ENCODE measurements at places on chromosomes 6 and 20.

DNA sequence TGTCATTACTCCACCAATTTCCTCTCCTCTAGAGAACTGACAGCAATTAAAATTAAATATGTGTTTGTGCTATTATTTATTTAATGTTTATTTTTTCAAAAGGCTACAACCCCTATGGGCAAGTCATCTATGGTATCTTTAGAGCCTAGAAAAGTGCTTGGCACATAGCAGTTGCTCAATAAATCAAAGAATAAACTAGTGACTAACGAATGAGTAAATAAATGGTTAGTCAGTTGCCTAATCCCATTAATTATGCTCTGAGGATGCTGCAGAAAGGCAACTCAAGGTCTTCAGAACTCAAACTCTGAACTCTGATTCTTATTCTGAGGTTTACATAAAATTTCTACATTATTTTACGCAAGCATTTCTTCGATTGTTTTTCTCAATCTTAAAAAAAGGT is 193.0 kb upstream of the TSHZ2 start:
- no peak for DNase-seq

GRCh38 chr6:56758553-56758952 is 115.9 kb upstream of the DST start:
- DNase-seq = no peak

GRCh38 chr20:8969146-8969583 is 99.7 kb upstream of the PLCB4 start:
- no peak for DNase-seq

DNA sequence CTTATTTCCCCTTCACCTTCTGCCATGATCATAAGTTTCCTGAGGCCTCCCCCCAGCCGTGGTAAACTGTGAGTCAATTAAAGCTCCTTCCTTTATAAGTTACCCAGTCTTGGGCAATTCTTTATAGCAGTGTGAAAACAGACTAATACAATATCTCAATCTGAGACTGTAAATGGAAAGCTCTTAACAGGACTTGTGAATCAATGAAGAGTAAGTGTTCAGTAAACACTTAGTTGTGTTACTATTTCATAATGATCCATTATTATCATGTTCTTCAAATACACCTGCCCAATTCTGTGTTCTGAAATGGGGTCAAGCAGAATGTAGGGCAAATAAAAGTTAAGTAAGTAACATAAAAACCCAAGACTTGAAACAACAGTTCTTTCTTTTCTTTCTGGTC is 266.2 kb downstream of the TENT5A start:
- no peak for DNase-seq

- DNase-seq = no peak
Observed at GRCh38 chr6:139109558-139109957, 25.3 kb upstream of the HECA start.

GRCh38 chr6:132513831-132514545 is 1.1 kb upstream of the STX7 start:
- no peak for DNase-seq

DNA sequence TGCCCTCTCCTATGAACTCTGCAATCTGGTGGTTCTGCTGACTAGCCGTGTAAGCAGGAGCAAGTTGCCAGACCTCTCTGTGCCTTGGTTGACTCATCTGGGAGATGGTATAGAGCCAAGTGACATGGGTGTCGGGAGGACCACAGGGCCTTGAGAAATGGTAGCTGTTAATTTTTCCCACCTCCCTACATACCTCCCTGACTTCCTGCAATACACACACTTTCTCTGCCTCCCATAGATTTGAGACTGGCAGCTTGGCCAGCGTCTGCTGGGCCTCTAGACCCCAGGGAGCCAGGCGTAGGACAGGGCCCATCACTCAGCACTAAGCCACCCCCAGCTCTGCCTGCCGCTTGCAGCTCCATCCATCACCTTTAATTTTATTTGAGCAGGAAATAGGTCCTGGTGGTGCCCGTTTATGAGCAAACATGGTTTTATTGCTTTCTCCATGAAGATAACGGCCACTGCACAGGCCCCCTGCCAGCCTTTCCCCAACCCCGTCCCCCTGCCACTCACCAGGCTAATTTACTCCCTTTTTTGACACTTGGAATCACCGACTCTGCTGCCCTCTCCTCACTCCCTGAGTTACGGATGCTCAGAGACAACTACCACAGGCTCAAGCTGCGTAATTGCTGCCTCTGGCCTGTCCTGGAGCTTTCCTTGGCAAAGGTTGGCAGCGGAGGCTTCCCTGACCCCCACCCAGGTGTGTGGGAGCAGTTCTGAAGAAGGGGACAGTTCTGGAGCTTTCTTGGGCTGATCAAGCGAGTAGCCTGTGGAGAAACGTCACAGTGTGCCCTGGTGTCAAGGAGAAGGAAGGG is 11.1 kb downstream of the GLP1R start:
- no peak for DNase-seq

DNA sequence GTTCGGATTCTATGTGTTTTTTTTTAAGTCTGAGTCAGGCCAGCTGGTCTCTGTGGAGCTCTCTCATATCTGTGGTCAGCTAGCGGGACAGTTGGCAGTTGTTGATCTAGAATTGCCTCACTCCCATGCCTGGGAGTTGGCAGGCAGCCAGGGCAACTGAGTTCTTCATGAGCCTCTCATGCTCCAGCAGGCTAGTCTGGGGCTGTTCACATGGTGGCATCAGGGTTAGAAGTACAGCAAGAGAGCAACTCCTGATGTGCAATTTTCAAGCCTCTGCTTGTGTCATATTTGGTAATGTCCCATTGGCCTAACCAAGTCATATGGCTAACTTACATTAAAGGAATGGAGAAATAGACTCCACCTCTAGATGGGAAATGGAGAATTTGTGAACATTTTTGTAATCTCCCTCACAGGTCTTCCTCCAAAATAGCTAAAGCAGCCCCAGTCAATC is 6.7 kb upstream of the IFT52 start:
- no peak for DNase-seq

GRCh38 chr20:48880981-48881657 is 40.4 kb upstream of the ARFGEF2 start:
- DNase-seq = no peak

DNA sequence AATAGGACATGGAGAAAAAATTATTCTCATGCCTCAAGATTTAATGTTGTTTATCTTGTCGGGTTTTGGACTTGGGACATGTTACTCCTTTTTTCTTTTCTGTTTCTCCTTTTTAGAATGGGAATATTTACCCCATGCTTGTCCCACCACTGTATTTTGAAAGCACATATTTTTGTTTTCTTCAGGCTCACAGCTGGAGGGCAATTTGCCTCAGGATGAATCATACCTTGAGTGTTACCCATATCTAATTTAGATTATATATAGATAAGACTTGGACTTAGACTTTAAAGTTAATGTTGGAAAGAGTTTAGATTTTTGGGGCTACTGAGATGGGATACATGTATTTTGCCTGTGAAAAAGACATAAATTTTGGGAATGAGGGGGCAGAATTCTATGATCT is 541.6 kb upstream of the MAN1A1 start:
- no peak for DNase-seq

DNA sequence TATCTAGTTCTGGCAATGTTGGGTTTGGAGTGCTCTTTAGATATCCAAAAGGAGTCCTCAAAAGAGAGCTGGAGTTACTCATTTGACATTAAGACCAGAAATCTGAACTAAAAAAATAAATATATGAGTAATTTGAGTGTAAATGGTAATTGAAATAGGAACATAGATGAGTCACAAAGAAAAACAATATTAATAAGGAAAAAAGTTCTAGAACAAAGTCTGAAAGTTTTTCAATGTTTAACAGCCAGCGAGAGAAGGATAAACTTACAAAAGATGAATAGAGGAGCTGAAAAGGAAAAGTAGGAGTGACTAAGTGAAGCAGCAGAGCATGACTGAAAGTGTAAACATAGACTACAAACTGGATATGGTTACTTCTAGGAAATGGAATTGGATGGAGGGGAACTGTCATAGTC is 46.8 kb downstream of the EPM2A start:
- no peak for DNase-seq

GRCh38 chr6:152057832-152058498 is 250.5 kb downstream of the ESR1 start:
- no peak for DNase-seq

DNA sequence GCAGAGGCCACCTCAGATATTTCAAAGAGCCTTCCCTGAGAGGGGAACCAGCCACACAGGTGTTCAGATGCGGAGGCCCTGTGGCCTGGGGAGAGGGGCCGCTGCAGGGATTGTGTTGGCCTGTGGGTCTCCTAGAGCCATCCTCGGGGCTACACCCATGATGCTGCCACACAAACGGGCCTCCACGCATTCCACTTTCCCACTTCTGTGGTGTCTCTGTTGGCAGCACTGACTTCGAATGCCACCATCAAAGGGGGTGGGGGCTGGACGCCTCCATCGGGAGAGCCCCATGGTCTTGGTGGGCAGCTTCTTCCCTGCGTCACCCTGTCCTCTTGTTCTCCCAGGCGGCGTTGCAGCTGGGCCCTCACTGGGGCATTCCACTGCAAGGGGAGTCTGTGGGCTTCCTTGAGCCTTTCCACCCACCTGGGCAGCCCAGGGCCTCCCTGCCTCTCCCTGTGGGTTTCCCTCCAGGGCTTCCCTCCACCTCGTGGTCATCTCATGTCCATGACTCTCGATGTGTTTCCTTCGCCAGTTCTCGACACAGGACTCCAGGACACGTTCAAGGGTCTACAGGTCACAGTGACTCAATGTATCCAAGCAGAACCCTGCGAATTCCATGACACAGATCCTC is 145.5 kb downstream of the ERMARD start:
- no peak for DNase-seq

GRCh38 chr6:114055763-114056162 is 84.8 kb upstream of the HDAC2 start:
- DNase-seq = no peak

GRCh38 chr6:466564-466963 is 75.0 kb downstream of the IRF4 start:
- no peak for DNase-seq

- DNase-seq = no peak
Observed at GRCh38 chr6:3312604-3313231, 54.0 kb downstream of the PSMG4 start.

GRCh38 chr20:47117371-47117770 is 222.7 kb downstream of the EYA2 start:
- DNase-seq = no peak

GRCh38 chr6:75280131-75280855 is 4.3 kb downstream of the TMEM30A start:
- no peak for DNase-seq

- DNase-seq = no peak
Observed at GRCh38 chr6:128558021-128558420, 37.6 kb upstream of the PTPRK start.

- no peak for DNase-seq
Observed at GRCh38 chr20:33192912-33193501, 24.1 kb upstream of the BPIFA3 start.

- DNase-seq = no peak
Observed at GRCh38 chr6:88422831-88423230, 256.7 kb upstream of the CNR1 start.

GRCh38 chr6:107600936-107601335 is 111.0 kb downstream of the SOBP start:
- no peak for DNase-seq

- no peak for DNase-seq
Observed at GRCh38 chr20:38196592-38196991, 31.5 kb upstream of the TGM2 start.

- DNase-seq = no peak
Observed at GRCh38 chr6:7328243-7328642, 15.2 kb upstream of the SSR1 start.

GRCh38 chr6:168383062-168383854 is 57.7 kb upstream of the SMOC2 start:
- DNase-seq = no peak

DNA sequence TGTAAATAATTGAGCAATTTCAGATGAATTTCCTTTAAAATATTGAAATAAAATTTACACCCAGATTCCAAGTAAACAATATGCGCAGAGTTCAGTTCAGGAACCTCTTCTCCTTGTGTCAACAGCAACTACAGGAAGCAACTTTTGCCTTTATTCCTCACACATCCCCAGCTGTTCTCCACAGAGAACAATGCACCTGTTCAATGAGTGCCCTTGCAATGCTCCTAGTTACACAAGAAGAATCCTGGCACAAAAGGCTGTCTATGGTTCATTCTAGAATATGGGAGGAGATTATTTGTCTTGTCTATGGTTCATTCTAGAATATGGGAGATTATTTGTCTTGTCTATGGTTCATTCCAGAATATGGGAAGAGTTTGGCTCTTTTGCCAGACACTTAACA is 454.9 kb downstream of the BTBD3 start:
- no peak for DNase-seq

DNA sequence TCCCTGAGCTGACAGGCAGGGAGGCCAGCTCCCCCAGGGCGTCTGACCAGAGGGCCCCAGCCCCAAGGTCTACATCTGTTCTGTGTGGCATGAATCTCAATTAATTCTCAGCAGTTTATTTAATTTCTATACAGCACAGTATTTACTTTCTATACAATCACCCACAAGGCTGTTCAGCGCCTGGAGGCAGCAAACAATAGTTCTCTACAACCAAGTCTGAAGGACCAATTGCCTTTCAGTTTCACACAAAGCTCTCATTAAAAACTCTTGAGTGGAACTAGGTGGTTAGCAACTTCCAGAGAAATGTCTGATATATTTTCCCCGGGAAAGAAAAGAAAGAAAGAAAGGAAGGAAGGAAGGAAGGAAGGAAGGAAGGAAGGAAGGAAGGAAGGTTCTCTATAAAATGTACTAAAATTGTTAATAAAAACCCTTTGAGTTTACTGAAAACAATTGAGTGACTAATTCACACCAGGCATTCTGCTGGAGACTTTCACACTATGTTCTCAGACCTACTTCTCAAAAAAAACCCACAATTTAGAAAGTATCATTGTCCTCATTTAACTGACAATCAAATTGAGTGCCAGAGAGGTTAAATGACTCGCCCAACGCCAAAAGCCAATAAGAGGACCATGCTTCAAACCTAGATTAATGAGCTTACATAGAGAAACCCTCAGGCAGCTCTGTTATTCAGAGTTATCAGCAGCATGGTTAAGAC is 62.5 kb downstream of the METTL24 start:
- DNase-seq = no peak

- no peak for DNase-seq
Observed at GRCh38 chr6:170033666-170034065, 257.2 kb downstream of the DLL1 start.

- DNase-seq = no peak
Observed at GRCh38 chr20:6348908-6349307, 226.1 kb upstream of the FERMT1 start.

- no peak for DNase-seq
Observed at GRCh38 chr6:93210908-93211307, 208.5 kb downstream of the EPHA7 start.

DNA sequence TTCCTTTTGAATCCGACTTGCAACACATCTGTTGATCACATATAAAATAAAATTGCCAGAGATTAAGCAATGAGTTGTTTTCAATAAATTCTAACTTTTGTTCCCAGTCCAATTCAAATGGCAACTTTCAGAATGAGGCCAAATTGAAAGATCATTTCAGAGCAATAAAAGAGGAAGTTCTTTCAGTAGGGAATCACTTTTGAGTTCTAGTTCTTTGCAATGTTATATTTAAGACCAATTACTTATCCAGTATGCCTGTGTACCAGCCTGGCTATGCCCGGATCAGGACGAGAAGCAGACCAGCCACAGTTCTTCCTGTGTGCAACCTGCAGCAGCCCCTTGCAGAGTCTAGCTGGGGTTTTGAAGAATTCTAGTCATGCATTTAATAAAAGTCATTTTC is 232.5 kb downstream of the BTBD9 start:
- no peak for DNase-seq

All from frontal cortex (tissue), 4 donors.